Hematopoietic multipotent progenitor cell treated with erythropoietin and hydrocortisone succinate and interleukin-3 and kit ligand, for 4 days (in vitro differentiated cells): ENCODE measurements at places on chromosomes 2 and 18.

DNA sequence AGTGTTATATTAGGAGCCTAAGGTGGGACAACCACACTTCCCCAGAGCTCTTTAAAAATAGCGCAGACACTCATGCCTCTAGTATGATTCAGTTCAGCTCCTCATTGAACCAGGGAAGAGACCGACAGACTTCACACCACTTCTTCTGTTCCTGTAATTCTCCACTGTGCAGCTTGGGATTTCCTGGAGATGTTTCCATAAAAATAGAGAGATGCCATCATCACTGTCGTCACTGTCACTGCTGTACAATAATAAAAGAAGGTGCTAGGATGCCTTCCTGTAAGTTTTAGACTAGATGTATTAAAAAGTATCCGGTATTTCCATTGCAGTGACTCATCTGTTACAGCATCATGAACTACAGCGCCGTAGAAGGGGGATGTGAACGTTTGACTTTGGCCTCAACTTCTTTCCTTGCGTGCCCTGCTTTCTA lies 110.9 kb downstream of the FAM210A start:
- no peak for DNase-seq

GRCh38 chr2:26978061-26978596 lies 7.7 kb downstream of the MAPRE3 start:
- DNase-seq, result peak; percentile 66

DNA sequence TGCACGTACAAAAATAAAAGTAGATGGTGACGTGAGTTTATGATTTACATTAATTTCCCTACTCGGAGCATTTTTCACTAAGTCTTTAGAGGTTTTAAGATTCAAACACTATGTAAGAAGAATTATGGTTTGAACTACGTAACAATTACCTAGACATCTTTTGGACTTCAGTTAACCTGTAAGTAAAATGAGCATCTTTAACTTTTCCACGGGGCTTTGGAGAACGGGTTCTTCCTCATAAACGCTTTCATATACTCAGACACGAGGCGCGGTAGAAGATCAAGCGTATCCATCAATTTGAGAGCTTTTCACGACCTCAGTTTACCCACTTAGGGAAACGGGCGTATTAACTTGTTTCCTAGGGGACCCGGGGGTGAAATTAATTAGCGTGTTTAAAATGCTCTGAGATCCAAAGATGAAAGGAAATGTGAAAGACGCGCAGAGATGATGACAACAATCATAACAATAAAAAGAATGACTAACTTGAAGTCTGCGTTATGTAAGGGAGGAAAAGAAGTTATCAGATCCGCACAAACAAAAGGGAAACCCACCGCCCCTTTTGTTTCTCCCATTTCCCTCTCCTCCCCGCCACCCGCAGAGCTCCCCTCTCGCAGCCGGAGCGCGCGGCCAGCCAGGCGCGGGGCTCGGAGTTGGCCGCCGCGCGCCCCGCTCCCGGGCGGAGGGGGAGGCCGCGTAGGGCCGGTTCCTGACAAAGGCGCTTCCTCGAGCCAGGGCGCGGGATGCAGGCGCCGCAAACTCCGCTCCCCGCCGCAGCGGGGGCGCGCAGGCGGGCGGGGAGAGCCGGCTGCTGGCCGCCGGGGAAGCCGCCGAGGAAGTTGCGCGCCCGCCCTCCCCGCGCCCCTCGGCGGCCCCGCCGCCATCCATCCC lies 807 bp downstream of the PELI1 start:
- DNase-seq, result peak; percentile 62

DNA sequence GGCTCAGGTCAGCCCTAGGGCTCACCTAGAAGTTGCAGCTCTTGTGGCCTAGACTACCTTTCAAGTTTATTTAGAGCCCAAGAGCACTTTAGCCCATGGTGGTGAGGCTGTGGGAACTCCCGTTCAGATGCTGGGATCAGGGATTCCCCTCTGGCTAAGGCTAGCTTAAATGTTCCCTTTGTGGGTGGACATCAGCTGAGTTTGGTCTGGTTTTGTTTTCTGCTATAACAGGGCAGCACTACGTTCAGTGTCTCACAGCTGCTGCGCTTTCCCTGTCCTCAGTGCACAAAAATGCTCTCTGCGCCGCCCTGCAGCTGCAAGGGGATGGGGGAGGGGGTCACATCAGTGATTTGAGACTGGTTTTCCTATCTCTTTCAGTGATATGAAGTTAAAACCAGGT lies 170.5 kb upstream of the KCNJ3 start:
- DNase-seq, result no peak

DNA sequence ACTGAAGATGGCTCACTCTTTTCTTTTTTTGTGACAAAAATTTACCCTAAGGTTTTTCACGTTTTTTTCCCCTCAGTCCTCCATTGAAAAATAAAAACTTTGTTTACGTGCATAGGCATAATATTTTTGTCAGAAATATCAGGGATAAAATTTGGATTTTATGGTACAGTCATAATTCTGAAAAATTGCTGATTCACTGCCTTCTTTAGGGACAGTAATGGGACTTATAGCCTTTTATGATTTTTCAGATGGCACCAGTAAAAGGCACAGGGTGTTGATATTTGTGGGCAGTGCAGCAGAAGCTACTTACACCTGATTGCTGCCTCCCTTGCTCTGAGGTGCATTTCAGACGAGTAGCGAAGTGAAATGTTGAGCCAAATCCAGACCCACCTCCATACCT lies 139.4 kb upstream of the CDCA7 start:
- DNase-seq, result no peak

- no peak for DNase-seq
These were observed 159.8 kb downstream of the PKP4 start for GRCh38 chr2:158616480-158617000.
